ENCODE measurements at places on chromosomes 12 and 14.

DNA sequence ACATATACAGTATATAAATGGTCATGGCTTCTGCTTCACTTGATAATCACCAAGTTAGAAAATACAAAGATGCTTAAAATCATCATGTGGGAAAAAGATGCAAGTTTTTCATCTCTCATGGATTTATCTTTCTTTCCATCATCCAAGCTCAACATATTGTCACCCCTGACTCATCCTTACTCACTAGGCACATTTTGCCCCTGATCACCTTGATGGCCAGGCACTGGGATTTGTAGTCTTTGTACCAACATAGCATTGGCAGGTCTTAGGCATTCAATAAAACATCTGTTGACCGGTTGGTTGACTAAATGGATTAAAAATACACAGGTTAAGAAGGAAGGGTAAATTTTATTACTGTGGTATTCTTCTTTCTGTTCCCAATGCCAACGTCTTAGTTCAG lies 28.1 kb downstream of the KLHDC2 start:
- DNase-seq = no peak

- no peak for DNase-seq
These were observed 47.7 kb downstream of the STON2 start for GRCh38 chr14:81352413-81352812.

DNA sequence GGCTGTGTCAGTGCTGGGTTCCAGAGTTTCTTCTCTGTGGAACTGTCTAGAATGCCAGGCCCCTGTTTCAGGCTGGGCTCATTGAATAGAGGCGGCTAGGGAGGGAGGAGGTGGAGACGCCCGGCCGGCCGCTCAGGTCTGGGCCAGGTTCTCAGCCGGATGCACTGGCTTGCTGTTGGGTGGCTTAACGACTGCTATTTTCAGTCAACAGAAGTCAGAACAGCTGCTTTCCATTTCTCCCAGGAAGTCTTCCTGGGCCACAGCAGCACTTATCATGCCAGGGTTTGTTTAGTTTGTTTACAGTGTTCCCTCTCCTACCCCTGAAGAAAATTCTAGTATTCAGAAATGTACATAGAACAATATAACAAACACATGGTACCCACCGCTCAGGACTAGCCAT lies 26.0 kb upstream of the VPS37B start:
- DNase-seq = no peak

DNA sequence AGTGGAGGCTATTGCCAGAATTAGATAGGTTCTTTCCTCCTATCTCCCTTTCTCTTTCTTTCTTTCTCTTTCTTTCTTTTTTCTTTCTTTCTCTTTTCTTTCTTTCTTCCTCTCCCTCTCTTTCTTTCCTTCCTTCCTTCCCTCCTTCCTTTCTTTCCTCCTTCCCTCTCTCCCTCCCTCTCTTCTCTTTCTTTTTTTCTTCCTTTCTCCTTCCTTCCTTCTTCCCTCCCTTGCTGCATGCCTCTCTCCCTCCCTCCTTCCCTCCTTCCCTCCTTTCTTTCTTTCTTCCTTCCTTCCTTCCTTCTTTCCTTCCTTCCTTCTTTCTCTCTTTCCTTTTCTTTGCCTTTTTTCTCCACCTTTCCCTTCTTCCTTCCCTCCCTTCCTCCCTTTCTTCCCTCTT lies 16.4 kb upstream of the MDGA2 start:
- DNase-seq = no peak
